ENCODE measurements at places on chromosomes 7 and 10.
A peak's percentile ranks its signal among the peaks of the same experiment; 100 is the strongest.

- no peak for DNase-seq
Measured at GRCh38 chr10:56142092-56142728, 218.8 kb downstream of the ZWINT start.

- DNase-seq: no peak
Measured at GRCh38 chr7:33646891-33647391, 258.4 kb upstream of the BMPER start.

GRCh38 chr7:138848056-138848980, 50.3 kb upstream of the ATP6V0A4 start:
- DNase-seq: no peak

DNA sequence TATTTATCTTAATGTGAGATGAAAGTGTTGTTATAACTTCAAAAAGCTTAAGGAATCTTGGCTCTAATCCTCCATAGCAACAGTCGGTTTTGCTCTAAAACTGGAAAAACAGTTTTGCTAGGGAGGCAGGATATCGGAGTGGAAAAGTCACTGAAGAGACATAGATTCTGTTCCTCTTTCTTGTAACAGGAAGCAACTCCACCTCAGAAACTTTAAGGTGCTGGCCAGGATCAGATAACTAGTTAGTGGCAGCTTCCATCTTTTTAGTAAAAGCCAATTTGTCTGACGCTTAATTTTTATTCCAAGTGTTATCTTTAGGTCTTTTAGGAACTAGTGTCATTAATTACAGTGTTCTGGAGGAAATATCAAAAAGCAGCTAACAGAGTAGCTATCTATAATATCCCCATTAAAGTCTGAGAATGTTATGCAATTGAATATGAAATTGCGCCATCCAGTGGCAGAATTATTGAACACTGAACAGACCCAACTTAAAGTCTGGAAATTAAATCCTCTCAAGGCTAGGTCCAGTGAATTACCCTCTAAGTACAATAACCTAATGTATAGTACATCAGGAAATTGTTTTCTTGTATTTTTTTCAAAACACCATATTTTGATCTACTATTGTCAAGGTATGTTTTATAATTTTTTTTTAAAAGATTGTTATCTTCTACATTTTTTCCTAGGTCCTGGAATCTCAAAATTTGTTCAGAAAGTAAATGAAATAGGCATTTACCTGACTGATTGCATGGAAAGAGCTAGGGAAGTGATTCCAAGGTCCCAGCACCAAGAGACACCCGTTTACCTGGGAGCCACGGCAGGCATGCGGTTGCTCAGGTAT, 65.9 kb upstream of the CC2D2B start:
- no peak for DNase-seq

GRCh38 chr7:30752979-30753378, 1.0 kb downstream of the INMT start:
- DNase-seq: no peak

DNA sequence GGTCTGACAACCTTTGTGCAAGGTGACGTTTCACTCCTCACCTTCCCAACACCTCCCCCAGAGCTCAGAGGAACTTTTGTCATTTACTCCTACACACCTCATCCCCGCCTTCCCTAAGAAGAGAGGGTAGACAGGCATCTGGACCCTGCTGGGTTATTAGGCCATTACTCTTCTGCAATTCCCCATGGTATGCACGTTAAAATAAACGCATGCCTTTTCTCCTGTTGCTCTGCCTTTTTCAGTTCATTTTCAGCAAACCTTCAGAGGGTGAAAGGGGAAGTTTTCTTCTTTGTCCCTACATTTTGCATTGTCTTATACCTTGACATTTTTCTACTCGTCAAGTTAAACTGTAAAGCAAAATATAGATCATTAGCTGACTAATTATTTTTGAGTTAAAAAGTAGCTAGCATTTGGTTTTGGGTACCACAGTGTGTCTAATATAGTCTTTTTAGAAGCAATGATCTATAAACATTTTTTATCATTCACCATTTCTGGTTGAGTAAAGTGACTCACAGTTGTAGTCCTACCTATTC, 10.5 kb upstream of the EDRF1 start:
- no peak for DNase-seq

DNA sequence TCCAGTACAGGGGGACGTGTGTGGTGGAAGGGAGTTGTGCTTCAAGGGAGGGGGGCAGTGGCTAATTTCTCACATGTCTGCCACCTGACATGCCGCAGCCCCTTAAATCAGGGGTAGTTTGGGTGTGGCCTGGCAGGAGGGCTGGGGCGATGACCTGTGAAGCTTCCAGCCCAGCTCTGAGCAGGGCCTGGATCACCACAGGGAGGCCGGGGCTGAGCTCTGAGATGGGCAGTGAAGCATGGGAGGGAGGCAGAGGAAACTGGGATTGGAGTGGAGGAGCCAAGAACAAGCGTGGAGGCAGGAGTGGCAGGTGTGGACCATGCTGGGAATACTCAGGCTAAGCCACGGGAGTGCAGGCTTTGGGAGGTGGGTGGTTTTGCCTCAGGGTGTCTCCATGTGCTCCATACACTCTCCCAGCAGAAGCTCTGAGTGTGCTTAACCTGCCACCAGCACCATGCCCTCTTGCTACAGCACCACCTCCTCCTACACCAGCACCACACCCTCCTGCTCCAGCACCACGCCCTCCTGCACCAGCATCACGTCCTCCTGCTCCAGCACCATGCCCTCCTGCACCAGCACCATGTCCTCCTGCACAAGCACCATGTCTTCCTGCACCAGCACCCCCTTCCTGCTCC, 99.3 kb upstream of the SHH start:
- DNase-seq: no peak

GRCh38 chr10:13590886-13591285, 4.1 kb downstream of the PRPF18 start:
- DNase-seq: no peak

- DNase-seq: no peak
Measured at GRCh38 chr10:63262430-63263073, 129.4 kb downstream of the NRBF2 start.

DNA sequence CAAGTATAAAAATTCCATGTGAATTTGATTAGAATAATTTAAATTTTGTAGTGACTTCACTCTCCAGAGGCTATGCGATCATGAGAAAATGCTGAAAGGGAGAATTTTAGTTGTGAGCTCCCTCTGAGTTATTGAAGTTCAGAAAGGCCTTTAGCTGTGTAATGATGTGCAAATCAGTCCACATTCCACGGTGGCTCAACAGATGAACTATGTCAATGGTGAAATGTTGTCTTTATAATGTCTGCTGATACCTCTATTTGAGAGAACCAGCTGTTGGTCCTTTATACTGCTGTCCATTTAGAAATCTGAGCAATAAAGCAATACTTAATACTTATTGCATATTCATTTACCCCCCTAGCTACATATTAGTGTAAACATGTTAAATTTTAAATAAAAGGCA, 7.1 kb upstream of the ITGB8 start:
- DNase-seq: no peak

- DNase-seq: no peak
Measured at GRCh38 chr7:142131439-142132185, 20.1 kb downstream of the MGAM2 start.

DNA sequence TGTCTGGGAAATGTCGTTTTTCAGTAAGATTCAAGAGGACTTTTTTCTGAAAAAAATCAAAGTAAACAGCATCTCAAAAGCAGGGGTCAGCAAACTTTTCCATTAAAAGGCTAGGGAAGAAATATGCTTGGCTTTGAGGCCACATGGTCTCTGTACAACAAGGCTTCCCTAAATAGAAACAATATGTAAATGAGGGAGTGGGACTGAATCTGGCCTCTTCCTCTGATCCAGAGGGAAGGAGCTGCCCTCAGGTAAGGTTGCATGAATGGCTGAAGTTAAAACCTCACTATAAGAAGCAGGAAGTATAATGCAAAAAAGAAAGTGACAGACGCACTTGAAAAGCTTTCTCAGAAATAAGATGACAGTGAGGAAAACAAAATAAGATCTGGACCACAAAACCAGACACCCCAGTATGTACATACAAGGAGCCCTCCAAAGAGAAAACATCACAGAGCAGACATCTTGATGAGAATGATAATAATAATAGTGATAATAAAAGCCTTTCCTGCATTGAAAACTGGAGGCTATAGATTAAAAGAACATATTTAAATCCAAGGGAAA, 115.2 kb downstream of the PLXNA4 start:
- DNase-seq: no peak

DNA sequence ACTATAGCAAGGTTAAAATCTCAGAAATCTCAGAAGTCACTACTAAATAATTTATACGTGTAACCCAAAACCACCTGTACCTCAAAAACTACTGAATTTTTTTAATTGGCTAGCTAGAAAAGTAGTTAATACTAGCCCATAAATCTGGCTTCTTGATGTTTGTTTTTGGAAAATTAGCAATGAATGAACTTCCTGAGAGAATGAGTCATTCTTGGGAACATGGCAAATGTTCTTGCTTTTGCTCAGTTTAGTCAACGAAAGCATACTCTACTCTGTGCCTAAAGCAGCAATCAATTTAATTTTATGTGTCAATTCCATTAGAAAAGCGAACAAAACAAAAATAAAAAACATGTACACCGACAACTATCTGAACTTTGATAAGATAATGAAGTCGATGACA, 69.2 kb downstream of the SEMA3E start:
- no peak for DNase-seq

- DNase-seq: no peak
Measured at GRCh38 chr10:14618674-14619073, 156.0 kb downstream of the FAM107B start.

GRCh38 chr10:110523736-110524135, 26.0 kb downstream of the DUSP5 start:
- no peak for DNase-seq

GRCh38 chr7:129453510-129454248, 19.4 kb downstream of the STRIP2 start:
- no peak for DNase-seq

- DNase-seq: no peak
Measured at GRCh38 chr10:3635697-3636096, 149.3 kb downstream of the KLF6 start.

GRCh38 chr10:131172433-131172832, 139.1 kb downstream of the TCERG1L start:
- no peak for DNase-seq

GRCh38 chr7:22039670-22040069, 94.0 kb upstream of the CDCA7L start:
- DNase-seq: no peak

GRCh38 chr7:115662676-115663075, 367.9 kb downstream of the TFEC start:
- DNase-seq: no peak

DNA sequence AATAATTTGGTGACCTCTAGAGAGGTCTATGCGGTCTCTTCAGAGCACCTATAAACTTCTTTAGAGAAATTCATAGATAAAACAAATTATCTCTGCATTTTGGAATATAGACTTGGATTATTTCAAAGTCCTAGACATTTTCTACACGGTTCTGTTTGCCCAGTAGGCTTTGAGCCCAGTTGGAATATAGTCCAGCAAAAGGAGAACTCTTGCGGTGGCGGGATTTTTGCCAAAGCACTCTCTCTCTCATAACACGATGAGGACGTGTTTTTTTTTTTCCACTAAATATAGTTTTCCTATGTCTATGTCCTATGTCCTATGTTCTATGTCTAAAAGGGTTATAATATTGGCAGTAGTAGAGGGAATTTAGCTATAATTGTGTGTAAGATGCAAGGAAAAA, 164.9 kb upstream of the AGR3 start:
- no peak for DNase-seq

GRCh38 chr10:106705681-106706100, 458.8 kb downstream of the SORCS1 start:
- peak; percentile 1 for DNase-seq

- DNase-seq: no peak
Measured at GRCh38 chr10:77164616-77165311, 472.8 kb downstream of the KCNMA1 start.

DNA sequence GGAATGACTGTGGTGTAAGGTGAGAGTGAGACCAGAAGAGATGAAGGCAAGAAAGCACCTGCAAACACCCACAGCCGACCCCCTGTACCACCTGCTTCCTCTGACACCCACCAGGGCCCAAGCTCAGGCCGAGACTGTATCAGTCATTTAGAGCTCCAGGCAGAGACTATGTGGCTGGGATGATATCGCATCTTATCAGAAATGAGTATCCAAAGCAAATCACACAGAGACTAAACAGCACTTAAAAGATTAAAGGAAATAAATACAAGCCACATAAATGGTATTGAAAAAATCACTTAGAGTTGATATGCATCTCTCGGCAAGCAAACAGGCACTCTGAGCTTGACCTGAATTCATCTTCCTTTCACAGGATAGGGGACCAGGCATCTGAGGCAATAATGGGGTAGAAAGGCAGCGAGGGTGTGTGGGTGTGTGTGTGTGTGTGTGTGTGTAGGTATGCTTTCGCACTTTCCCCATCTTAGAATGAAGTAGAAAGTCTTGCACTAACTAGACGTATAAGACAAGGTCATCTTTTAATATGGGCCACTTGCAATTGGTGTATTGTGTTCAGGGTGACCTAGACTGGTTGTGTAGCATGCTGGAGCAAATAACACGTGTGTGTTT, 665.9 kb downstream of the KCNMA1 start:
- no peak for DNase-seq

- DNase-seq: no peak
Measured at GRCh38 chr7:148356303-148356702, 234.3 kb upstream of the C7orf33 start.

- no peak for DNase-seq
Measured at GRCh38 chr7:91598791-91599190, 281.7 kb downstream of the MTERF1 start.

DNA sequence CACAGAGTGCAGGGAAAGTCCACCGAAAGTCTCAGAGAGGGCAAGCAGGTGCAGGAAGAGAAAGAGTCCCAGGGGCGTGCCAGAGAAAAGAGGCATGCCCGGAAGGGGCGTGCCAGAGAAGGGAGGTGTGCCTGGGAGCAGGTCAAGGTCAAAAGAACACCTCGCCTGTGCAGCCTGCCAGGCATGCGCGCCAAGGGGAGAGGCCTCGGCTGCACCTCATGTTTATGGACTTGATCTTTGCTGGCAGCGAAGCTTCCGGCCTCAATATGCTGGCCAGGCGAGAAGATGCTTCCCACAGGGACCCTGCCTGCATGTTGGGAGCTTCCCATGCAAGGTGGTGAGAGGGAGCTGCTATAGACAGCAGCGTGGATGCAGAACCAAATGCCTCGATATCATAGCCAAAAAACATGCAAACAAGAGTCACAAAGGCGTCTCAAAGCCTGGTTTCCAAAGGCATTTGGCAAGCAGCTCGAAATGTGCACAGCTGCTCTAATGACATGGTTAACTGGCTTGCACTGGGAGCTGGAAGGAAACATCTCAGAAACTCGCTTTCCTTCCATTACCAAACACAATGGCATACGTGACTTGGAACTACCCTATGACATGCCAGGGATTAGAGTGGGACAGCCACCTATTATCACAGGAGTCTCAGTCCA, 192.5 kb upstream of the PPP2R2D start:
- no peak for DNase-seq

Measured in activated T-cell treated with anti-CD3 and anti-CD28 coated beads for 24 hours (primary cell).